CD8-positive, alpha-beta T cell (primary cell): ENCODE measurements at places on chromosomes 5 and 9.
A peak's percentile ranks its signal among the peaks of the same experiment; 100 is the strongest.

DNA sequence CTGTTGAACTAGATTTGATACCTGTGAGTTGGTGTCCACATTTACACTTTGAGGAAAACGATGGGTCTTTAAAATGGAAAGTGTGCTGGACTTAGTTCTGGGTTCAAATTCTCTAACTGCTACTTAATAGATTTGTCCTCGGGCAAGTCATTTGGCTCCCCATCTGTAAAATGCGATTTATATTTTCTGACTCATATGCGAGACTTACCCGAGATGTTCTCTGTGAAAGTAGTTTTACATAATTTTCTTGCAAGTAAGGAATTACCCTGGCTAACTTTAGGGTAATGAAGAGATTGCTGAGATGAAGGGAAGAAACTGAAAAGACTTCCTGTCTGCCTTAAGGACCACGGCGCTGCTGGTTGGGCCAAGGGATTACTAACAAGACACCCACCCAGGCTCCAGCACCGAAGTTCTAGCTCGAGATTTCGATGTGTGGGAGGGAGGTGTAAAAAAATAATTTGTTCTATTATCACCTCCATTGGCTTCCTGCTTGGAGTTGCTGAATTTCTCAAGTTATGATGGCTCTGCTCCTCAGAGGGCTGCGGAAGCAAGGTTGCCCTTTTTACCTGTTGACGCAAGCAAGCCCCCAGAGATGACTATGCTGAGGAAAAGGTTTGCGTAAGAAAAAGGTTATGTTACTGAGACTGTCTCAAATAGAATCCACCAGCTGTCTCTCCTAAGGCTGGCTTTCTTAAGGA, 24.1 kb downstream of the PCSK1 start:
- no peak for DNase-seq

DNA sequence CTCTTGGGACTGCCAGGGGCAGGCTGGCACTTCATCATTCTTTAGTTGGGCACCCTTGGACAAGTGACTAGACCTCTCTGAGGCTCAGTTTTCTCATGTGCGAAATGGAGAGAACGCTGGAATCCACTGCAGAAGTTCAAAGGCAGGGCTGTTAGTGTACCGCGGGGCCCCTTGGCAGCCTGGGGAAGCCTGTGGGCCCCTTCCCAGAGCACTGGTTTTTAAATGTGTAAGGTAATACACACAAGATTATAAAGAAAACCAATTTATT, 209.5 kb upstream of the MVB12B start:
- no peak for DNase-seq

- no peak for DNase-seq
Measured at GRCh38 chr9:84829997-84830696, 160.6 kb downstream of the NTRK2 start.

GRCh38 chr5:123786411-123786810, 274.4 kb downstream of the CSNK1G3 start:
- DNase-seq = no peak

DNA sequence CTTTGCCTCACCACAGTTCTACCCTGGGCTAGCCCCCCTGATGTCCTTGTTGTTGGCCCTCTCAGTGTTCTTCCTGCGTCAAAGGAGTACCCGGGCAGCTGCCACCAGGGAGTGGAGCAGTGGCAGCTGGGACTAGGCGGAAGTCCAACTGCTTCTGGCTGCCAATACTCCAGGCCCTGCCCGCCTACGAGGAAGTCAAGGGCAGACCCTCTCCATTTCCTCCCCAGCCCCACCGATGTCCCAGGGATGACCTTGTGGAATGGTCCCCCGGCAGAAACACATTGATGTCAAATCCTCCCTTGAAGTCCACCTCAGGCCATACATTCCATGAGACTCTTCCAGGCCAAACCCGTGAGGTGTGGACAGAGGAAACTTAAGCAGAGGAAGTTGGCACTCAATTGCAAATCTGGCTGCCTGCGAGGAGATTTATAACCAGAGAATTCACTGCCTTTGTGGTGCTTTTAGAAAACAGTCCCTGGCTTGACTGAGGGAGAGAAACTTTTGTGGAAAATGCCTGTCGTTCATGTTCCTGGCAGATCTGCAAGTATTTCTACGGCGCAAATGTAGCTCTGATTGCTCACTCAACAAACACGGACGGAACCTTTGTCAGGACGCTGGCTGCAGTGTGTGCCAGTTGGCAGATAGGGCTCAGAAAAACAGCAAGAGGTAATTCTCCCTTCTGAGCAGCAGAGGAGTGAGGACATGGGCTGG, 339.7 kb downstream of the RAB3C start:
- DNase-seq = no peak

- no peak for DNase-seq
Measured at GRCh38 chr9:133640580-133641395, 4.6 kb downstream of the DBH start.

DNA sequence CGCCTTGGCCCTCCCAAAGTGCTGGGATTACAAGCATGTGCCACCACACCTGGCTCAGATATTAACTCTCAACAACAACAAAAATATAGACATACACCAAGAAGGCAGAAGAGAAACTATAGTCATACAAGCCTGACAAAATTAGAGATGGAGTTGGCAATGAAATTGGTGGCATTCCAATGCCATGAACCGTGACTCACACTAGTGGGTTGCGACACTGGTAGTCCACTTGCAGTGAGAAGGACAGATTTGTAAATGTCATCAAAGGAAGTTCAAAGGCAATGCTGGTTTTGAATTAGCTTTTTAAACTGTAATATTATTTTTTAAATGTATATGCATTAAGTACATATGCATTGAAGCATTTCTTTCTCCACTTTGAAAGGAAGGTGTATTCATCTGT, 8.5 kb upstream of the DNAJC25 start:
- peak; percentile 12 for DNase-seq

DNA sequence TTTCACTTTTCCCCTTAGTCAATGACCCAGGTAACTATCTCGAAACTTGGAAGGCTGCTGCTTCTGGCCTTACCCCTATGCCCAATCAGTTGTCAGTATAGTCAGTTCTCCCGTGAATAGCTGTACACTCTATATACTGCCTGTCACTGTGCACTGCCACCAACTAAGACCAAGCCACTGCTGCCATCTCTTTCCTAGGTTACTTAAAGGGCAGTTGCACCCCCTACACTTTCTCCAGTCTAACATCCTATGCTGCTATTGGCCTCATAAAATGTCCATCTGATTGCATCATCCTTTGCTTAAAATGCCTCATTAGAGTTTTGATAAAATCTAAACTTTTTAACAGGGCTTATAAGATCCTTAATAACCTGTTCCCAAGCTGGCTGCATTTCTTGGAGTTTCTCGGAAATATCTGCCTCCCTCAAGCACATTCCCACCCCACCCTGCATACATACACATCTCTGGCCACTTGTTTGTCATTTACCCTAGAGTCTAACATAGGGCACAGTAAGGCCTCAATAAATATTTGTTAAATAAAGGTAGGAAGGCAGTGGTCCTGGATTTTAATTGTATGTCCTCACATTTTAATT, 32.8 kb upstream of the TNFAIP8 start:
- no peak for DNase-seq

DNA sequence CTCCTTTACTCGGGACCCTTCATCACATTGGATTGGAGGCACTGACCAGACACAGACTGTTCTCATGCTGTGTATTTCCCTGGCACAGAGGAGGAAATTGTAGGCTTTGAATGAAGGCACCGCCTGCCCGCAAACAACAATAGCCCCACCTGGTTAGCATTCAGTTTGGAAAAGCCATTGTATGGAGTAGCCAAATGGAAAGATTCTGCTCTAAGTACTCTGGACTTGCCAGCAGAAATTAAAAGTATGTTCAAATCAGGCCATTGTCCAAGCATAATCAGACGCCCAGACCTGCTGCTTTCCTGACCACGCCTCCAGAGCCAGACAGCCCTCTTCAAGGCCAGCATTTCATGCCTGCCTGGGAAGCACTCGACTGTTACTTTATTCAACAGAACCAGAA, 8.0 kb upstream of the SEMA4D start:
- DNase-seq = no peak

GRCh38 chr5:132425009-132425937, 55.8 kb downstream of the SLC22A5 start:
- DNase-seq = peak; percentile 76

DNA sequence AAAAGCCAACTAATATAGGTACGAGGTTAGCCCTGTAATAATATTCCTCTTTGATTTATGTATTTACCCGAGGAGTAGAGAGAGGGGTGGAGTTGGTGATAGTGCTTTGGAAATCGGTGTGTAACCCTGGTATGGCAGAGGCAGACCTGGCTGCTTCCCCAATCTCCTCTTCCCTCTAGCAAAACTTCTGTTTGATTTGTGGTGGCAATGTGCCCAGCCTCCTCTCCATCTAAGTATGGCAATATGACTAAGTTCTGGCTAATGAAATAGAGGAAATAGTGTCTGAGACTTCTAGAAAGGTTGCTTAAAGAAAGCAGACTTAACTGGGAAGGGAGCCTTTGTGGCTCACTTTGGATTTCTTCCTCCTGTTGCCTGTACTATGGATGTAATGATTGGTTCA, 491.1 kb downstream of the ENC1 start:
- no peak for DNase-seq

- no peak for DNase-seq
Measured at GRCh38 chr9:16815079-16815478, 55.4 kb downstream of the BNC2 start.

- DNase-seq = no peak
Measured at GRCh38 chr9:85729882-85730281, 11.9 kb downstream of the AGTPBP1 start.

DNA sequence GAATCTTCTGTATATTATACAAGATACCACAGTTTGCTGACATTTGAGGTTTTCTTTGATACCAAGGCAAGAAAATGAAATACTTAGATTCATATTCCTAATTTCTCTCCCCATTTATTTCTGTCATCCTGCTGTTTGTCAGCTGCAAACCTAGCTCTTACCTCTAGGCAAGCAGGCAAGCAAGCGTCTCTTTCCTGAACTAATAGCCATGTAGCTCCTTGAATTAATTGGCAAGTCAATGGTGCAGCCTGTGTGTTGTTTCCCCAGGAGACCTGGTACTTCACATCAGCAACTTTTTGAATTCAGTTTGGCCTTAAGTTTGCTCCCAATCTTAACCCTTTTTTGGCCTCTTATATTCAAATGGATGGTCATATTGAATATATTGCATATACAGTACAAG, 573.6 kb upstream of the ARRDC3 start:
- no peak for DNase-seq

GRCh38 chr9:116939614-116940013, 252.5 kb downstream of the TRIM32 start:
- DNase-seq = no peak

GRCh38 chr9:93091453-93092081, 4.5 kb upstream of the CARD19 start:
- DNase-seq = peak; percentile 50

- no peak for DNase-seq
Measured at GRCh38 chr5:38381361-38381760, 123.0 kb downstream of the EGFLAM start.

DNA sequence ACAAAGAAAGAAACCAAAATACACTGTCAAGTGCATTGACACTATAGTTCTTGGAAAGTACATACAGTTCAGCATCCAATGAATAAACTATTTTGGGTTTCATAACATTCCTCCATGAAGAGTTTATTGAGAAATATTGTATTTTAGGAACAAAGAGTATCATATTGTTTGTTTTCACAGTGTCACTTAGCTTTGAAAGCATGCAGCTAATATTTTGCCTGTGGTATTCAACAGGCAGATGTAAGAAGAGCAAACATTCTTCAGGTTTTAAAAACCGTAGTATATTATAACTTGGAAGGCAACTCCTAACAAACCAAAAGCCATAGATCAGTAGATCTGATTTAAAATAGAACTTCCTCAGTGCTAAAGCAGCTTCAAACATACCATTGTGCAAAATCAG, 4.5 kb downstream of the PRELID2 start:
- no peak for DNase-seq

GRCh38 chr5:157464519-157465171, 4.6 kb downstream of the NIPAL4 start:
- no peak for DNase-seq

GRCh38 chr5:38538161-38538560, 18.3 kb downstream of the LIFR start:
- no peak for DNase-seq

DNA sequence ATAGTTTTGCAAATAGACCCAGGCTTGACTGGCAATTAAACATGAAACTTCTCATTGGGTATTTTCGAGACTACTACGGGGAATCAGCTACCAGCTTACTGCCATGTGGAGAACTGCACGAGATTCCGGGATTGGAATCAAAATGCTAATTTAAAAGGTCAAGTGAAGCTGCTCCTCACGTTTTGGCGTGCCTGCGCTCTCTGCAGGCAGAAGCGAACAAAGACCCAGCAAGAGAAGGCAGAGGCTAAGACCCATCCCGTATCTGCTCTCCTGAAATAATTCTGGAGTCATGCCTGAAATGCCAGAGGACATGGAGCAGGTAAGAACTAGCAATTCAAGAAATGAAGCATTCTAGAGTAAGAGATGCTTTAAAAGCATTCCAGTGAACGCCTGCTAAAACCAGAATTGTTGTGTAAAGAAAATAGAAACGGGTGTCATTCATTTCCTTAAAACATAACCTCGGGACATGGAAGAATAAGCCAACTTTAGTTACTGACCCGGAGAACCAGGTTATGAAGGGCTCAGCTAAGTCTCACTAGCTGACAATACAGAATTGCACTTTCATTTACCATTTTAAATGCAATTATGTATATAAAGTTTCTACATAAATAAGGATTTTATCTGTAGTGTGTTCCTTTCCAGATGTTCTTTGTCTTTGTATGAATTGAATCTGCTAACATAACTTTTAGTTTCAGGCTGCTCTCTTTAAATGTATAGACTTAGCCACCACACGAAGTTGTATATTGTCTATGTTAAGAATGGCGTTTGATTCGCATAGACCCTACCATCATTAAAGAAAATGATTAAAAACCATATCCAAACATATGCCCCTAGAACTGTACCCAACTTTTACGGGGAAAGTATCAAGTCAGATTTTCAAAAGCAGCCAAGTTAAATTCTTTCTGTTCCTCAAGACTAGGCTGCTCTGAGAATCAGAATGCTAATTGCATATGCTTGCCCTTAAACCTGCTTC, 2.0 kb upstream of the MAT2B start:
- peak; percentile 23 for DNase-seq

- DNase-seq = no peak
Measured at GRCh38 chr9:106916466-106917235, 53.7 kb downstream of the ZNF462 start.

DNA sequence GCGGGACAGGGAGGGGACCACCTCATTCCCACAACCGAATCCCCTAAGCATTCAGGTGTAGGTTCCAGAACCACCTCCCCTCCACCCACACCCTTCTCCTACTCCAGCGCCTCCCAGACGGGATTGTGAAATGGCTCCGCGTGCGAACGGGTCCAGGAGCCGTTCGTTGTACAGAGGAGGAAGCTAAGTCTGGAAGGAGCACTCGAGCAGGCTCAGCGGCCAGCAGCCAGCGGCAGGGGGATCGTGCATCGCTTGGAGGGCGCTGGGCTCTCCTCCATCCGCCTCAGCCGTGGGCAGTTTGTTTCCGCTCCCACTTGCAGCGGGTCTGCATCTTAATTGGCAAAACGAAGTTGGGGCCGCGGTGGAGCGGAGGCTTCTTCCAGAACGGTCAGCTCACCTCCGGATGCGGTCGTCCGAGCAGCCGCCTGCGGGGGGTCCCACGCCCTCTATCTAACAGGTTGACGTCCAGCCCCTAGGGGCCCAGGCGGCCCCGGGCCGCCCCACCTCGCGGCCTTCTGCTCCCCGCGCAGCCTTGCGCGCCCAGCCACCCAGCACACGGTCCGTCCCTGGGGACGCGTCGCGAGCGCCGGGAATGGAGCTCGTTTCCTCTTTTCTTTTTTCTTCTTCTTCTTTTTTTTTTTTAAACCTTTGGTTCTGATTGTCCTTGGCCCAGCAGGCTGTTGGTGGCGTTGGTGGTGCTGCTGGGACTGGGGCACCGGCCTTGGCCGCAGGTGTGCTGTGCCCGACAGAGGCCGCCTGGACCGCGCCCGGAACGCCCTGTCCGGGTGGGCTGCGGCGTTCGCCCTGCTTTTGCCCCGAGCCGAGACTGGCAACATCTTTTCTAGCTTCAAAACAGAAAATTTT, 3.9 kb upstream of the BARX1 start:
- no peak for DNase-seq
